ENCODE measurements at places on chromosomes 3 and 15.

DNA sequence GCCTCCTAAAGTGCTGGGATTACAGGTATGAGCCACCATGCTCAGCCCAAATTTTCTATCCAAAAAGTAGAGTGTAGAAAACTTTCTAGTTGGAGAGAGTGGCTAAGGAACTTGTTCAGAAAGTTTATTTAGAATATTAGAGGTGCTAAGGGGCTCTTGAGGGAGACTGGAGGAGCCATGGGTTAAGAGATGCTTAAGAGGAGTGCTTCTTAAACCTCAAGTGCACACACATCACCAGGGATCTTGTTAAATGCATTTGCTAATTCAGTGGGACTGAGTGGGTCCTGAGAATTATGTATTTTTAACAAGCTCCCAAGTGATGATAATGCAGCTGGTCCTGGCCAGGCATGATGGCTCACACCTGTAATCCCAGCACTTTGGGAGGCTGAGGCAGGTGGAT is 29.7 kb upstream of the SLMAP start:
- DNase-seq, result no peak

DNA sequence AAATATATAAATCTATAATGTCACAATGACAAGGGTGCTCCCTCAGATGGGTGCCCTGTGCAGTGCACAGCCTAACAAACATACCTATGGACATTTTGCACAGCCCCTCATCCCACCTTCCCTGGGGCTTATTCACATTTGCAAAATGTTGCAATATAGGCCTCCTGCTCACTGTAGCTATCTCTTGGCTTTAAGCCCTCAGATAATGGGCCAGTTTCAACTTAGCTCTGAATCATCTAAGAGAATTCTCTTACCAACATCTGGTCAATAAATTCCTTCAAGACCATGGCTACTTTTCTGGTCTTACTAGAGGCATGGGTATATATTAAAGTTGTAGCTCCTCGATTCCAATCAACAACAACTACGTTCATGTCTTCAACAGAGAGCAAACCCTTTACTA is 17.9 kb downstream of the LIPH start:
- no peak for DNase-seq

- DNase-seq, result no peak
Measured at GRCh38 chr15:100879061-100879463, 569 bp upstream of the ALDH1A3 start.

GRCh38 chr3:162368417-162368816 is 871.8 kb downstream of the OTOL1 start:
- DNase-seq, result no peak

- no peak for DNase-seq
Measured at GRCh38 chr3:98333989-98334606, 19.6 kb upstream of the OR5K4 start.

DNA sequence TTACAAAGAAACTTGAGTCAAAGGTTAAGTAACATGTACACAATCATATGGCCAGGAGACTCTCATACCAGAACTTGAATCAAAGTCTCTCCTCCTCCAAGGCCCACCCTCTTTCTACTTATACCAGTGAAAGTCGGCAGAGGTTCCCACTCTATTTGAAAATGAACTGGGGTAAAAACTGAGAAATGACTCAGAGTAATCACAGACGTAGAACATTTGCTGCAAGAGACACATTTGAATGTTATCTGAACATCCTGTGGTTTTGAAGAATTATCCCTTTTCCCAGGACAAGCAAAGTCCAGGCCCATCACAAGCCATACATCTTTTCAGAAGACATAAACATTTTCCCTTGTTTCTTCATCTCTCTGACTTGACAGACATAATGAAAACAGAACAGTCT is 55.8 kb downstream of the SHOX2 start:
- no peak for DNase-seq

- no peak for DNase-seq
Measured at GRCh38 chr15:78427953-78428352, 10.1 kb upstream of the IREB2 start.

GRCh38 chr3:102450976-102451375 is 16.2 kb downstream of the ZPLD1 start:
- no peak for DNase-seq

DNA sequence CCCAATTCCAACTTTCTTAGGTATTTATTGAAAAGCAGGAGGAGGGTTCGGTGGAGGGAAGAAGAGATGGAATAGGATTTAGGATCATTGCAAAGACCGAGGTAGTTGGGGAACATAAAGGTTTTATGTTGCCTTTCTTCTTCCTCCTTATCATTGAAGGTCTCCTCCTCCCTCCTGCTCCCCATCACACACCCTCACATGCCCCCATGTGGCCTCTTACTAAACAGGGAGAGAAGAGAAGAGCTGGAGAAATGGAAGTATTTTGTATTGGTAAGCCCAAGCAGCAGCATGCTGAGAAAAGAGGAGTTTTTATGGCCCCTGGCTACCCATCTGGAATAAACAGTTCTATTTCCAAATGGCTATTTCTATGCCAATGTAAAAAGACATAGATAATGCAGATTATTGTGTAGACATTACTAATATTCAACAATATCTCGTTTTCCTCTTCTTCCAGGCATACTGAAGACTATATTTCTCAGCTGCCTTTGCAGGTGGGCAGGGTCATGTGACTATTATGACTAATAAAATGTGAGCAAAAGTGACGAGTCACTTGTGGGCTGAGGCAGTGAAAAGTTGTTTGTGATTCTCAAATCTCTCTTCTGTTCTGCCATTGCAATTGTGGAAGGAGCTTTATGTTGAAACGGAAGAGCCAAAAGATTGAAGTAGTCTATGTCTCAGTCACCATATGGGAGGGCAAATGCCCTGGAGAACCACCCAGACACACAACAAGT is 5.2 kb upstream of the GPR176 start:
- DNase-seq, result no peak

DNA sequence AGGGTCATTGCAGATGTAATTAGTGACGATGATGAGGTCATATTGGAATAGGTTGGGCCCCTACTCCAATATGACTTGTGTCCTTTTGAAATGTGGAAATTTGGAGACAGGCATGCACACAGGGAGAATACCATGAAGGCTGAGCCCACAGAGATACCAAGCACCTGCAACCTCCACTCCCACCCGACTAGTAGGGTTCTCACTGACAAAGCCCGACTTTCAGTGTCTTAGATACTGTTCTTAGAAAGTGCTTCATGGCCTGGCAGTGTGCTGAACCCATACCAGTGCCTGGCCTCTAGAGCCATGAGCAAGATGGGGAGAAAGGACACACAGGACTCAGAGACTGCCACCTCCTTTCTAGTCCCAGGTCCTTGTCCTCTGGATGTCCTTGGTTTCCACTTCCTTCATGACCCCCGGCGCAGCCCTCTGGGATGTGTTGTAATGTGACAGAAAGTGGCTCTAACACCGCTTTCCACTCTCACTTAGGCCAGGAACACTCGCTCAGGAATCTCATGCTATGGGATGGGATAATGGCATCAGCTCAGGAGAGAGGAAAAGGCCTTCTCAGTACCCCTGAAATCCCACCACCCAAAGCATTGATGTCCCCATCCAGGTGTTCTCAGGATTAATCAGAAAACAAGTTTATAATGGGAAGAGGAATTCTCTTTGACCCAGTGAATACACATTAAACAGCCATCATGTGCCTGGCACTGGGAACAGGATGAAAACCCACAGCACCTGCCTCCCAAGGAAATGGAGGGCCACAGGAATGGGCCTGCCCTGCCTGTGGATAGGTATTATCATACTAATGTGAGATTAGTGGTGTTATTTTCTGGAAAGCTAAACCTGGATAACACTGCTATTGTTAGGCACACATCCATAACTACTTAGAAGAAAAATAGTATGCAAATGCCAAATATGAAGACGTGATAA is 59.9 kb downstream of the RPL39L start:
- no peak for DNase-seq

DNA sequence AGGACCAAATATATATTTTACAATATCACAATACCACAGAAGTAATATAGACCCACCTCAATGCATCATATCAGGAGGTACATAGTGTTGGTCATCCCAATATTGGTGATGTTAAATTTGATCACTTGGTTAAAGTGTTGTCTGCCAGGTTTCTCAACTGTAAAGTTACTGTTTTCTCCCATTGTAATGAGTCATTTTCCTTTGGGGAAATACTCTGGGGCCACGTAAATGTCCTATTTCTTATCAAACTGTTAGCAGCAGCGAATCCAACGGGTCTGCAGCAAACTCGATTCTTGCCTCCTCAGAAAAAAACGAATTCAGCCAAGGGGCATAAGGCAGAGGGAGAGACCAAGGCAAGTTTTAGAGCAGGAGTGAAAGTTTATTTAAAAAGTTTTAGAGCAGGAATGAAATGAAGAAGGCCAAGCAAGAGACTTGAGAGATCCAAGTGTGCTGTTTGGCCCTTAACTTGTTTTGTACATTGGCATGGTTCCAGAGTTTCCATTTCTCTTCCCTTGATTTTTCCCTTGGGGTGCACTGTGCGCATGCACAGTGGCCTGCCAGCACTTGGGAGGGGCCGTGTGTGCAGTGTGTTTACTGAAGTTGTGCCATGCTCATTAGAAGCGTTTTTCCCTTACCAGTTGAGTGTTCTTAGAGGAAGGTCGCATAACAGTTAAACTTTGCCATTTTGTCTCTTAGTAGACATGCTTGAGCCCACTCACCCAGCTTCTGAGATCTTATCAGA is 512.5 kb downstream of the AGBL1 start:
- DNase-seq, result no peak

DNA sequence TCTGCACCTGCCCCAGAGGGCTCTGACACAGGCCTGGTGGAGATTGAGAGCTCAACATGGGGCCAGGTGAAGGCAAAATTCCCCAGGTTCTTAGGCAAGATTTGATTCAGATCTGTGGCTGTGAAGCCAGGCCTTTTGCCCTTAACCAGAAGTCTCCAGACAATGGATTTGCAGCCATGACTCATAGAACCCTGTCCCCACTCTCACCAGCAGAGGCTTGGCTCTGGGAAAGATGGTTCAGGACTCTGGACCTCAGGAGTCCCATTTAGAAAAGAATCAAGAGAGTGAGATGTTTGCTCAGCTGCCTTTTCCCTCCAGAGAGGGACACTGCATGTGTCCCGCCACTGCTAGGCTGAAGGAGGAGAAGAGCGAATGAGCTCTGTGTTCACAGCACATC is 361.4 kb upstream of the ICE2 start:
- DNase-seq, result no peak

DNA sequence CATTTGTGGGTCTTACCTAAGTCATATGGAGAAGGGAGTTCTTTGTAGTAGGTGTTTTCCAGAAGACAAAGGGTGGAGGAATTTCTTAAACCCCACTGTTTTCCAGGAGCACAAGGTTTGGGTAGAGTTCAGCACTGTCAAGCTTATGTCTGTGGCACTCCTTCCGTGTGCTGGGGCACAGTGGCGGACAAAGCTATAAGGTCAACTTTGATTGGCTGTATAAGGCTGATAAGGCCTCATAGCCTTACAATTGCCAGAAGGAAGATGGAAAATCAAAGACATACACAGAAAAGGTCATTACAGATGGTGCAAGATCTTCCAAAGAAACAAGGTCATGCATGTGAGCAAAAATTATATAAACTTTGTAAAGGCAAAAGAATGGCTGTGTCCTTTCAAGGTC is 3.5 kb upstream of the LYSMD4 start:
- DNase-seq, result no peak

DNA sequence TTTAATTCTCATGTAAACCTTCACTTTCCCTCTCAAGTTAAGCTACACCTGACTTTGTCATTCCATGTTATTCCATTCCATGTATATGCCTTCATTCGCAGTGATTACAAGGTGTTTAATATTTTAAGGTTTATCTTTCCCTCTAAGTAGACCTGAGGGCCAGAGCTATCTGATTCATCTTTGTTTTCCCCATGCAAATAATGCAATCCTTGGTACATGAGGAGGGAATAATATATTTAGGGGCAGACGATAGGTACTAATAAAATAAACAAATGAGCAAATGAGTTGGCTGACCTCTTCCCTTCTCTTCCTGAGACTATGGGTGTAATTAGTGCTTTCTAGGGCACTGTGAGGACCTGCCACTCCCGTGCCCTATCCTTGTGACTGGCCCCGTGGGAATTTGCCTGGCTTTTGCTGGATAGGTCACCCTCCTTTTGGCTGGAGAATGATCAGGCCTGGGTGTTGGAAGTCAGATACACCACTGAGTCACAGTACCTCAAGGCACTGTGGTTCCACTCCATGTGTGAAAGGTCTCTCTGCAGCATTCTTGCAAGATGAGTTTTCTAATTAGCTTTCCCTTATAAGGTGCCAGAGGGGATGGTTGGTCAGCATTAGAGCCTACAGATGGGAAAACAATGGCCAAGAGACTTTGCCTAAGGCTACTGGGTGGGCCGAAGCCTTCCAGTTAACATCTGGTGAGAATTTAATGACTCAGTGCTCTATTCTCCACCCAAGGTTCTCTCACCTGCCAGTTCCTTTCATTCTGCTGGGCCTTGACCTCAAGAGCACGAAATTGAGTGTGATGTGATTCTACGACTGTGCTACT is 183.2 kb downstream of the P3H2 start:
- peak; percentile 89 for DNase-seq

GRCh38 chr3:157201648-157202278 is 41.8 kb upstream of the CCNL1 start:
- DNase-seq, result peak; percentile 14

DNA sequence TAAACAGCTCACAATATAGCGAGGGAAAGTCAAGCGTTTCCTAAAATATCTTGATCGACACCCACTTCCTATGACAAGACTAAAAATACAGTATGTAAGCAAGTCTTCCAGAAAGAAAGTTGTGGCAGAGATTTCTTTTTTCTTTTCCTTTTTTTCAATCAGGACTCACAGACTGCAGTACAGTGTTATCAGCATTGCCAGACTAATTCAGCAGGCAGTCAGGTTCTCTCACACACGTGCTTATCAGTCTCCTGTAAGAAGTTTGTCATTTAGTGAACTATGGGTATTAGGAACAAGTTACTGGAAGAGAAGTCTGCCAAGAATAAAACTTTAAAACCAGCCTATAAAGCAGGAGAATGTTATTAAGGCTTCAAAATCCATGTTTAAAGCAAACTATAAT is 32.8 kb upstream of the ZNF385D start:
- DNase-seq, result no peak

DNA sequence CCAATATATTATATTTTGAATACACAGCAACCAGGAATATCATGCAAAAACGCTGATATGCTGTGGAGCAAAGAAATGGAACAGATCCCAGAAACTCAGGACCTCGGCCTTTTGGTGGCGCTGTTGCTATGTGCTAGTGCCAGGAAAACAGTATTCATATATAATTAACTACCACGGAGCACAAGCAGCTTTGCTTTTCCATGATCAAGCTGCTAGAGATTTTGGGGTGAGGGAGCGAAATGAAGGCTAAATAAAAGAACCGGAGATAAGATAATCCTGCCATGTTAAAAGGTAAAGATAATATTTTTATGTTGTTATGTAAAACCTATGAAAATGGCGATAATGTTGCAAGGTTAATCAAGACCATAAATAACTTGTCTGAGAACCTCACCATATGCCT is 157.7 kb upstream of the FAM3D start:
- DNase-seq, result no peak

GRCh38 chr3:101932326-101933068 is 83.2 kb downstream of the NFKBIZ start:
- no peak for DNase-seq

- DNase-seq, result no peak
Measured at GRCh38 chr3:37742574-37743212, 119.0 kb upstream of the CTDSPL start.

- DNase-seq, result no peak
Measured at GRCh38 chr3:50256978-50257890, 11.7 kb upstream of the SEMA3B start.
